Activated gamma-delta T cell treated with Interleukin-2 at 50 U/mL for 16 hours (primary cell): ENCODE measurements at places on chromosomes 2 and 18.

DNA sequence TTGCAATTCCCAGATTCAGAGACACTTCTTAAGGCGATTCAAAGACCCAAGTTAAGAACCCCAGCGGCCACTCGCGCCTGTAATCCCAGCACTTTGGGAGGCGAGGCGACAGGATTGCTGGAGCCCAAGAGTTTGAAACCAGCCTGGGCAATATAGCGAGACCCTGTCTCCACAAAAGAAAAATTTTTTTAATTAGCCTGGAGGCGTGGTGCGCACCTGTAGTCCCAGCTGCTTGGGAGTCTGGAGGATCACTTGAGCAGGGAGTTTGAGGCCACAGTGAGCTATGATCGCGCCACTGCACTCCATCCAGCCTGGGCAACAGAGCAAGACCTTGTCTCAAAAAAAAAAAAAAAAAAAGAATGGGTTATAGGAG, 585 bp upstream of the ANAPC1 start:
- DNase-seq: no peak

GRCh38 chr2:229519655-229520430, 194.5 kb downstream of the DNER start:
- DNase-seq: no peak

GRCh38 chr2:56102866-56103265, 80.9 kb upstream of the CCDC85A start:
- no peak for DNase-seq

GRCh38 chr2:100831831-100832230, 11.9 kb downstream of the NPAS2 start:
- no peak for DNase-seq

GRCh38 chr2:216620786-216621185, 12.4 kb upstream of the IGFBP2 start:
- DNase-seq: no peak

DNA sequence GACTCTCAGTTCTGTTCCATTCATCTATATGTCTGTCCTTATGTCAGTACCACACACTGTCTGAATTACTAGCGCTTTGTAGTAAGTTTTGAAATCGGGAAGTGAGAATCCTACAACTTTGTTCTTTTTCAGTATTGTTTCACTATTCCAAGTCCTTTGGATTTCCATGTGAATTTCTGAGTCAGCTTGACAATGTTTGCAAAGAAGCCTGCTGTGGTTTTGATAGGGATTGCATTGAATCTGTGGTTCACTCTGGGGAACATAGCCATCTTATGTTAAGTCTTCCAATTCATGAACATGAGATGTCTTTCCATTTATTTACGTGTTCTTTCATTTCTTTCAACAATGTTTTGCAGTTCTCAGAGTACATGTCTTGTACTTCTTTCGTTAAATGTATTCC, 15.0 kb downstream of the SLC3A1 start:
- no peak for DNase-seq

- DNase-seq: no peak
These were observed 13.0 kb downstream of the ANTXR1 start for GRCh38 chr2:69026026-69026425.

DNA sequence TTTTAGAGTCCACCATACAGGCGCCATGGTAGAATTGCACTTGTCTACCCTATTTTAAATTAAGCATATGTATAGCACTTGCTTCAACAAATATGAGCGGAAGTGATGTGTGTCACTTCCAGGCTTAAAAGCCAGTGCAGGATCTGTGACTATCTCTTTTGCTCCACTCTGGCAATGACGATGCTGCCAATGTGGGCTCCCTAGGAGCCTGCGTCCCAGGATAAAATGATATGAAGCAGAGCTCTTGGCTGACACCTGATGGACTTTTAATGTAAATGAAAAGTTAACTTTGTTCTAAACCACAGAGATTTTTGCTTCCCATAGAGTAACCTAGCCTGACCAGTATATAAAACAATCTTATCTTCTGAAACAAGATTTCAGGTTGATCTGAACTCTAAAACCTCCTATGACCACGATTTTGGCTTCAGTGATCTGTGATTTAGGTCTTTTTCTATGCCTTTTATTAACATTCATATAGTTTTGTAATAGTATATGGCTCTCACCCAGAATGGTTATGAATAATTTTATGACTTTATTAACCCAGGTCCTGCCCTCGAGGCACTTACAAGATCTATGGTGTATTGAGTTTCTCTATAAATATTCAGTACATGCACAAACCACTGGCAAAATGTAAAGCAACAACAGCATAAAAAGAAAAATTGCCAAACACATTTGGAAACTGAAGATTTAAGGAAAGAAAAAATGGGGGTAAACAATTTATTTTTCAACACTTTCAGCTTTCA, 422.5 kb upstream of the PIK3C3 start:
- no peak for DNase-seq

- DNase-seq: no peak
These were observed 45.5 kb upstream of the LOXHD1 start for GRCh38 chr18:46702471-46702870.

- DNase-seq: no peak
These were observed 547.6 kb downstream of the CPS1 start for GRCh38 chr2:211103989-211104388.

DNA sequence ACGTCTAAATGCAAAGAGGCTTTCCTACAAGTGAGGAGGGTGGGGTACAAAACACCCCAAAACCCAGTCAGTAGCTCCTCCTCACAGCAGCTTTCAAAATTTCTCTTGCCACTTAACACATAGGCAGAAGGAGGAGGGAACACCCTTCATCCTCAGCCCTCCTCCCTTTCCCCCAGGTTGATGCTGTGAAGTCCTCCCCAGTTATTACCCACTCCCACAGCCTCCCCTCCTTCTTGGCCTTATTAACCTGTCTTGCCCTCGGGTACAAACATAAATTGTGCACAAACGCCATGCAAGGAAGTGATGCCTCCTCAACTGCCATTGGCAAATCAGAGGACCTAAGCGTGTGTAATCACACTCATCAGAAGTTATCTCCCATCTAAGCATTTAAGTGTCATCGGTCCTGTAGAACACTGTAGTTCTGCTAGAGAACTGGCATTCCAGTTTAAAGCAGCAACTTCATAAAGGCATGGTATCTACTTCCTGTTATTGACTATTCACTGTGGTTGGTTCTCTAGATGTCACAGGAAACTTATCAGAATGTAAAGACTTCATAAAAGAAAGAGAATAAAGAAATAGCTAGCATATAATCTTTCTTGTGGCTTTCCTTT, at the start of gene DSC1:
TSS of gene DSC1 (minus strand) at position 32 of the 611 bp plus-strand sequence. CDS start 262 bp downstream, outside the sequence.
- no peak for DNase-seq

- no peak for DNase-seq
These were observed 29.5 kb downstream of the RASGRP3 start for GRCh38 chr2:33505966-33506365.

- DNase-seq: no peak
These were observed 13.1 kb upstream of the LRATD1 start for GRCh38 chr2:14619441-14619840.

DNA sequence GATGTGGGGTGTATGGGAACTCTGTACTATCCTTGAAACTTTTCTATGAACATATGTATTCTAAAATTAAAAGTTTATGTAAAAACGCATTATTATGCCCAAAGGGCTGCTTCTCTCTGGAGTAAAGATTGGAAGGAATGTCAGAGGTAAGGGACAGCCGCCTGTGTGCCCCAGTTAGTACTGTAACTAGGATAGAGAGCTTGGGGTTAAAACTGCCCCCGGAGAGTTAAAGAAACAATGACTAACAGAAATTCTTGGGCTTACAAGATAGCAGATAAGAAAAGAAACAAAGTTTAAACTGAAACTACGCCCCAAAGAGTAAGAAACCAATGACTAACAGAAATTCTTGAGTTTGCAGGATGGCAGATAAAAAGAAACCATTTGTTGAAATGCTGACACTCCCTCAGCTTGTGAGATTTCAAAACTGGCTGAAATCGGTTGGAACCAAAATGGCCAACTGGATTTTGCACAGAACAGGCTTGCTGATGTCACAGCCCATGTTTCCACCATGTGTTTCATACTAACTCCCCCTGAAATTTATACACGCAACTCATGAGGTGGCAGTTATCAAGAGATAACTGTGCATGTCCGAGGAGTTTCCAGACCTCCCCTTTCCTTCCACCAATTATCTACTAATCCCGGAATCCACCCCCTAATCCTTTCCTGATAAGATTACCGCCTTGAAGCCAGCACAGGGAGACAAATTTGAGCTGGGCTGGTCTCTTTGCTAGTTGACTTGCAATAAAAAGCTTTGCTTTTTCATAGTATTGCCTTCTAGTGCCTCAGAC, 8.7 kb upstream of the TXNDC2 start:
- DNase-seq: no peak

- DNase-seq: no peak
These were observed 9.2 kb downstream of the OXER1 start for GRCh38 chr2:42754776-42755140.

DNA sequence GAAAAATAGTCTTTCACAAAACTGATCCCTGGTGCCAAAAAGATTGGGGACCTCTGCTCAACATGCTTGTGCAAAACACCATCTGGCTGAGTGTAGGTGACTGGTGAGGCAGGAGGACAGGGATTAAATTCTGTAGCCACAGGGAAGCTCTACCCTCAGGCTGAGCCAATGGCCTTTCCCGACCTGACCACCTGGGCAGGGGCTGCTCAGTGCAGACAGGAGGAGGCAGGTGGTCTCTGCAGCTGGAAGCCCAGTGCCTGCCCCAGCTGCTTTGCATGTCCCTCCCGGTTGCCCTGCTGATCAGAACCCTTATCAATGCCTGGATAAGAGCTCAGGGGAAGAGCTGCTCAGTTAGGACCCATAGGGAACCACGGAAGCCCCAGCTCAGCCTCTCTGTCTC, 235.3 kb downstream of the ANKRD36 start:
- no peak for DNase-seq

DNA sequence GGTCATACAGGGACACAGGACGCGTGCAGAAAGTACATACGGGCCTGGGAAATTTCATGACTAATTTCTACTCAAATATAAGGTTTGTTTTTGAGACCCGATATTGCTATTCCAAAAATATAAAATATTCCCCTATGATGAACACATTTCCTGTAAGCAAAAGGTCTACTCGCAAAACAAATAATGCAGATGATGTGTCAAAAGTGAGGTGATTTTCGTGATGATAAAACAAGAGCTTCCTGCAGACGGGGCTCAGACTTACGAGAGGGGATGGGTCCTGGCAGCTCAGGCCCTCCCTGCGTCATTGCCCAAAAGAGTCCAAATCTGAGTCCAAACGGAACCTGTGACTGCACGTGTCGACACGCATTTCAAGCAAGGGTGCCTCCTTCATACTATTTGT, 62.7 kb downstream of the MBP start:
- no peak for DNase-seq

GRCh38 chr18:45588376-45589355, 26.6 kb upstream of the SLC14A2 start:
- DNase-seq: no peak

DNA sequence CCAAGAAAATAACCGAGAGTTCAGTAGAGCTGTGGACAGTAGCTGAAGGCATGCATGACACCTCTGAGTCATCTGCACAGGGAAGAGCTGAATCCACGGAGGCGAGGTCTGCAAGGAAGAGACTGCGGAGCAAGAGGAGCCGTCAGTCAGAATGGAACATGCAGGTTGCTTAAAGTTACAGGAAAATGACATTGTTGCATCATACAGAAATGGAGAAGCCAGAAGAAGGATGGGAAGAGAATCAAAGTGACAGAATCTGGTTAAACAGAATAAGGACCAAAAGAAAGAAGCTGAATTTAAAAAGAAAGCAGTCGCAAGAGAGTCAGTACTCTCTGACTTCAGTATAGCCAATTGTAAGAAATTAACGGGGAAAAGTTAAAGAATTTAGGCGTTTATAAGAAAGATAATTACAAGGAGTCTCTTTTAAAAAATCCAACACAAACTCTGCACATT, 533.8 kb downstream of the ADCYAP1 start:
- DNase-seq: no peak

- no peak for DNase-seq
These were observed 14.4 kb downstream of the GAD1 start for GRCh38 chr2:170831115-170831514.

DNA sequence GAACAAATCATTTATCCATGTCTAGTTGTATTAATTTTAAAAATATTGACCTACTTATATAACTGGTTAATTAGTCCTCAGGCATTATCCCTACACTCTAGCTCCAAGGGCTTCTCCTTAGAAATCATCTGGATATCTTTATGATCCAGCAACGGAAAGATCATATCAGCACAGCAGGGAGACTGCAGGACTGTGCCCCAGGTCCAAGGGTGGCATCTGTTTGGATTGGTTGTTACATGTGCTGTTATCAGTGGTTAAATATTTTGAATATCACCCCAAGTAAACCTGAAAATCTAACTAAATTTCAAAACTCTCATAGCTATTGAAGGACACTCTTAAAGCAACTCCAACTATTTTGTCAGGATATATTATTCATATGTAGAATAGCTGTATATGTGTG, 556.2 kb upstream of the ZEB2 start:
- DNase-seq: no peak

DNA sequence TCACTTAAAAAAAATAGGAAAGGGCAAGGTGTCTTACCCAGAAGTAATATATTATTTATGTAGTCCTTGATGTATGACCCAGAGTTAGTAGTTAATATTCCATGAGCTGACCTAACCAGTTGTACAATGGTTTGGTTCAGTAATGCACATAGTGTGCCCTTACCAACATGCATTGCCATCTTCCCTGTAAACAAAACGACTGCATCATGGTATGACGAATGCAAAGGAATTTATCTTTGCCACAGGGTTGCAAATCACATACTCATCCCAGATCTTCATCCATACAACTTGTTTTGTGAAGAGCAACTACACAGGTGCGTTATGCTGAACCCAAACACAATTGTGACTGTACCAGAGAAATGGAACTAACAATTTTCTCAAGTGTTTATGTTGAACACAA, 68.9 kb upstream of the ZSWIM2 start:
- DNase-seq: no peak

DNA sequence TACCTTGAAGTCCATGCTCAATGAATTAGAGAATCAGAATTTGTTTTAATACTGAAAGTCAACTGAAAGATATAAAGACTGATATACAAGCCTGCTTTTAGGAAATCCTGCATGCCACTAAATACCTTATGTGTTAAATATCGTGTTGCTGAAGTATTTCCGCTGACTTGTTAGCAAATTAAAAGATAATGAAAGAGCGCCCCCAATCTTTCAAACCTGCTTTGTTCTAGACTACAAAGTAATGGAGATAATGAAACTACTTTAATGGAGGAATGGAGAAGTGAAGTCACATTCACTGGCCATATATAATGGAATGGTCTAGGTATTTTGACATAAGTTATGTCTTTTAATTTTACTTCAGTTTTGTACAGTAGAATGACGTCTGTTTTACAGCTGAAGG, 95.7 kb downstream of the ASXL3 start:
- no peak for DNase-seq

GRCh38 chr18:76328140-76328539, 166.9 kb downstream of the ZNF516 start:
- DNase-seq: no peak

- DNase-seq: no peak
These were observed 198.8 kb downstream of the IRS1 start for GRCh38 chr2:226600802-226601201.
